Cortex of kidney (tissue), 1 donor: ENCODE measurements at places on chromosomes 5 and 9.

- no peak for DNase-seq
These were observed 295.7 kb upstream of the TRPC7 start for GRCh38 chr5:136661026-136661425.

GRCh38 chr5:17182494-17182893 lies 34.9 kb upstream of the BASP1 start:
- no peak for DNase-seq

- DNase-seq = no peak
These were observed 44.3 kb downstream of the GARNL3 start for GRCh38 chr9:127308652-127309434.

DNA sequence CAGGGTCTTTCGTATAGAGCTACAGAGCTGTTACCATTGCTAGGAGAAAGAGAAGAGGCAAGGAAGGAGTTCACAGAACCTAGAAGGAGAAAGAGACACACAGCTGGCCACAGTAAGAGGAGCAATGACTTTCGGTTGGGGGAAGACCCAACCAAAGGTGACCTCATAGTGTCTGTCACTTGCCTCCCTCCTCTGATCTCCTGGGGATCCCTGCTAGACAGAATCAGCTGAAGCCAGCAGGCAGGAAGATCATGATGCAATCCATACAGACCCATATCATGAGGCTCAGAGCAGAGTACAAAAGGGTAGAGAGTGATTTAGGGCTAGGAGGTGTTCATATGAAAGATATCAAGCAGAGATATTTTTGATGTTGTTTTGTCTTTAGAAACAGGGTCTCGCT lies 26.0 kb upstream of the EPB41L4B start:
- DNase-seq = no peak

- no peak for DNase-seq
These were observed 129.5 kb downstream of the SMARCA2 start for GRCh38 chr9:2144619-2145018.

- no peak for DNase-seq
These were observed 439.0 kb downstream of the ENC1 start for GRCh38 chr5:74201334-74202081.

DNA sequence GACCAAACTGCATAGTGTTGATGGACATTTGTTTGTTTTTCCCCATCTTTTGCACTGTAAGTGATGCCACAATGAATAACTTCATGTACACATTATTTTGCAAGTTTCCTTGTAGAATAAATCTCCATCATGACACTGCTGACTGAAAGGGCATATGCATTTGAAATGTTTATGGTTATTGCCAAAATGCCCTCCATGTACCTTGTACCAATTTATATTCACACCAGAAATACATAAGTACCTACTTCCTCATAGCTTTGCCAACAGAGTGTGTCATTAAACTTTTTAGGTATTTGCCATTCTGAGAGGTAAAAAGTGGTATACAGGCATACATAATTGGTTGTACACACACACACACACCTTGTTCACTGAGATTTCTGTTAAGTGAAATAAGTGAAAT lies 361.0 kb upstream of the PCSK5 start:
- DNase-seq = no peak

GRCh38 chr5:129653057-129653375 lies 94.9 kb upstream of the MINAR2 start:
- no peak for DNase-seq

DNA sequence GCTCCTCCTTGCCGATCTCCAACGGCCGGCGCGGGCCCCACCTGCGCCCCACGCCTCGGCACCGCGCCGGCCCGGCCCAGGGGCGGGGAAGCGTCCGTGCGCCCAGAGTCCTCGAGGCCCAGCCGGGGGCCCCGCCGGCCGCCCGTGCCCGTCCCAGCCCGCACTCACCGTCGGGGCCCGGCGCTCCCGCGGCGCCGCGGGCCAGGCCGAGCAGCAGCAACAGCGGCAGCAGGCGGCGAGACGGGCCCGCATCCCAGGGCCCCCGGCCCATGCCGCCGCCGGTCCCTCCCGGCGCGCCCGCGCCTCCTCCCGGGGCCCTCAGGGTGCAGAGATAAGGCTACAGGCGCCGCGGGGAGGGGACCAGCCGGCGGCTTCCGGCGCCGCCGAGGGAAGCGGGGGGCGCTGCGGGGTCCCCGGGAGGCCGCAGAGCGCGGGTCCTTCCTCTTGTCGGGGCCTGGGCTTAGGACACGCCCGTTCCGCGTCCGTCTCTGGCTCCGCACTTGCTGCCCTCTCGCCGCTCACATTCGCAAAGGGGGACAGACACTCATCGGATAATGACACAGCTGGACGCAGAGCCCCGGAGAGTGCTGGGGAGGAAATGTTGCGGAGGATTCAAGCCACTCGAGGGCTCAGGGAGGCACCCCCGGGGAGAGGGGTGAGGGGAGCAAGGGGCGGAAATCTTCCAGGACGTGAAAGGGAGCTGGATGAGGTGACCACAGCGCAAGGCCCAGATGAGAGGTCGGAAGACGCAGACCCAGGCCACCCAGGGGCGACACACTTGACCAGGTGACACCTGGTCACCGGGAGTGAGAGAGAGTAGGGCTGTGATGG lies at the start of gene SUSD1:
Gene SUSD1 (minus strand): TSS at position 333 of the 831 bp plus-strand sequence. CDS start 62 bp downstream, at position 271.
- DNase-seq = no peak

GRCh38 chr9:72300873-72301272 lies 64.1 kb downstream of the ZFAND5 start:
- no peak for DNase-seq

DNA sequence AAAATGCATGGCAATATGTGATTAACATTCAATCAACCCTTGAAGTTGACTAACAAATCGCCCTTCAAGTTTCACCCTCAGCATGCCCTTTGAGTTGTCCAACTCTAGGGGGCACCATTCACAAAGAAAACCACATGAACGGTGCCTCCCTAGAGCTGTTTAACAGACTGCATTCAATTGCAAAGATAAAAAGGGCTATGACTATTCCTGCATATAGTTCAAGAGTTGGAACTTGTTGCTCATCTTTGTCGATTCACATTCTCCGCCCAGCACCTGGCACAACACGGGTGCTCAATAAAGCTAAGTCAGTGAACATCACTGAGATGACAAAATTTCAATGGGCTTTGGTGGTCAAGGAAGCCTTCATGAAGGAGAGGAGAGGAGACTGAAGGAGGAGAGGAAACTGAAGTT lies 69.6 kb upstream of the SLC30A5 start:
- no peak for DNase-seq

DNA sequence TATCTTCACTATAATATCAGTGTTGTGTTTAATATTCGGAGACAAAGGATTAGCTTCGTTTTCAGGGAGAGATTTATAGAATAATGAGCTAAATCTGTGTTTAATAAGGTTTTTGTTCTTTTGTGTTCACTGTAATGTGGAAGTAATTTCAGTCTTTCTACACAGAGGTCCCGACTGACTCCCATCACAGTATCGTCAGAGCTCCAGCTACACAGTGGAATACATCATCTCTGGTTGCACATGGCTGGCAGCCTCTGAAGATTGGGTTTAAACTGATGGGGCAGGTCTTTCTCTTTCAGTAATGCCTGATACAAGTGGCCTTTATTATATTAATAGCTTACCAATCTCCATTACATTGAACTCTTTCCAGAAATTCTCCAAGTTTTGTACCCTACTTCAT lies 736.7 kb upstream of the RIOK2 start:
- DNase-seq = no peak

- DNase-seq = no peak
These were observed 302.0 kb upstream of the PDE4D start for GRCh38 chr5:60195551-60195950.

GRCh38 chr9:136820971-136821825 lies 13.4 kb downstream of the RABL6 start:
- DNase-seq = no peak
